Stimulated activated CD4-positive, alpha-beta T cell treated with anti-CD3 and anti-CD28 coated beads, Interleukin-15, amount 100 ng/mL, for 24 hours (primary cell): ENCODE measurements at places on chromosomes 12 and 14.
A peak's percentile ranks its signal among the peaks of the same experiment; 100 is the strongest.

GRCh38 chr12:47885012-47885501 lies 19.7 kb downstream of the VDR start:
- peak; percentile 94 for DNase-seq

DNA sequence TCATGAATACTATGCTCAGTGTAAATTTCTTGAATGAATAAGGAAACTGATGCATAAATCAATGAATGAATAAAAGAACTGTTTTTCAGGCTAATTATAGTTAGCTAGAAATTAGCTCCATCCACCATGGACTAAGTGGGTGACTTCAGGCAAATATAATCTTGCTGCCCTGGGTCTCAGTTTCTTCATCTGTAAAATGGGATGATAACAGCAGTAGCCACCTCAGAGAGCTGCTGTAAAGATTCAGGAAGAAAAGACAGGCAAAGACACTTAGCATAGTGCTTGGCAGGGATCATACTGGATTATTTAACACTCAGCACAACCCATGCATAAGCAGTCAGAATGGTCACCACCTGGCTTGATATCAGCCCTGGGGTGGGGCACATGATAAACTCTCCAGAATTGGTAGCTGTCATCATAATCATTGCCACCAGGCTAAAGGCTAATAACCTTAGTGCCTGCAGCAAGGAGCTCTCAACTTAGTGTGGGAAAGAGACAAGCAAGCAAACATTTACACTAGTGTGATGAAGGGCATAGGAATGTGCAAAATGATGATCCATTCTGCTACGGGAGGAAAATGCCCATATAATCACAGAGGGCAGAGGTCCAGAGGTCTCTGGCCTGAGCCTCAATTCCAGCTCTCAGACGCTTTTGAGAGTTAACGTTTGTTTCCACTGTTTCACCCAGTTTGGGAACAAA lies 234.7 kb upstream of the TBX3 start:
- no peak for DNase-seq

GRCh38 chr14:35991356-35991755 lies 165.2 kb downstream of the BRMS1L start:
- no peak for DNase-seq

- no peak for DNase-seq
Observed at GRCh38 chr12:100646896-100647295, 73.4 kb downstream of the GAS2L3 start.

DNA sequence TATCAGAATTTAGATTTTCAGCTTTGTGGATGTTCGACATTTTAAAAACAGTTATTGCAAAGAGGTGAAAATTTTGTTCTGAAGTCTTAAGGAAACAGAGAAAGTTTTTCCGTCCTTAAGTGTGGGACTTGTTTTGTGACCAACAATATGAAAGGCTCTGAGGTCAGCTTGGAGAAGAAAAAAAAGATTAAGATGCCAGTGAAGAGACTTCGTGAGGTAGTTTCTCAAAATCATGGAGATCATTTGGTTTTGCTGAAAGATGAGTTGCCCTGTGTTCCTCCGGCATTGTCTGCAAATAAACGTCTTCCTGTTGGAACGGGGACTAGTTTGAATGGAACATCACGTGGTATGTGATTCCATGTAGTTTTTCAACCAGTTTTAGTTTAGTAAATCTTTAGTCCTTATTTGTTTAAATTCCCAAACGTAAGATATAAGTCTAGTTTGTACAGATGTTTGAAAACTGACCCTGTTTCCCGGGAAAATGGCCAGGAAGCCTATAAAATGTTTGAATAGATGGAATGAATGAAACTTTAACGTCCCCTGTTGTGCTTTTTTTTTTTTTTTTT lies 682 bp downstream of the KIAA0586 start:
- DNase-seq = peak; percentile 17

GRCh38 chr12:28568704-28569103 lies 378.4 kb downstream of the CCDC91 start:
- DNase-seq = no peak

DNA sequence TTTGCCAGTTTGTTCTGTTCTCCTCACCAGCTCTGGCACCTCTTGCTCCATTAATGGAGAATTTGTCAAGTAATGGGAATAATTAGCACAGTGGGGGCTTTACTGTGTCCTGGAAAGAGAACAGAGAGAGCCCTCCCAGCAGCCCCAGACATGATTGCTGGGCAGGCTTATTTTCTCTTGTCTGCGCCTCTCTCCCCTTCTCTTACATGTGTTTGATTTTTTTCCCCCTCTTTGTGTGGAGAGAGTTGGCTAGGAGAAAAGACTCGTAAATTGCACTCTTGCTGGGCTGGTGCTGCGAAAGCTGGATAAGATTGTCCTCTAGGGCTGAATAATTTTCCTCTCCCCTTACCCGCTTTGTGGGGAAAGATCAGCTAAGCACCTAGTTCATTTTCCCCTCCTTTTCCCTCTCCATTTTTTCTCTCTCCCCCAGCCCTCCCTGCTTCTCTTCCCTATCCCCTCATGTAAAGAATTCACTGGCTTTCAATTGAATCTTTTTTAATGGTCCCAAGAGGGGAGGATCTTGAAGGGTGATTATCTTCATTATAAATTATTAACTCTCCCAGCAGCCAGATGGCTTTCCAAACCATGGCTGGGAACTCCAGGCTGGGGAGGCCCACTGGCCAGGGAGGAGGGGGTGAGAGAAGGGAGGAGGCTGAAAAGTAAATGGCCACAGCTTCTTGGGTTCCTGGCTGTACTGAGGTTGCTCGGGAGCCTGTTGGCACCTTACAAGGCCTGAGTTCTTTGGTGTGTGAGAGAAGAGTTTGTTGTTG lies 62.2 kb downstream of the NRXN3 start:
- no peak for DNase-seq

DNA sequence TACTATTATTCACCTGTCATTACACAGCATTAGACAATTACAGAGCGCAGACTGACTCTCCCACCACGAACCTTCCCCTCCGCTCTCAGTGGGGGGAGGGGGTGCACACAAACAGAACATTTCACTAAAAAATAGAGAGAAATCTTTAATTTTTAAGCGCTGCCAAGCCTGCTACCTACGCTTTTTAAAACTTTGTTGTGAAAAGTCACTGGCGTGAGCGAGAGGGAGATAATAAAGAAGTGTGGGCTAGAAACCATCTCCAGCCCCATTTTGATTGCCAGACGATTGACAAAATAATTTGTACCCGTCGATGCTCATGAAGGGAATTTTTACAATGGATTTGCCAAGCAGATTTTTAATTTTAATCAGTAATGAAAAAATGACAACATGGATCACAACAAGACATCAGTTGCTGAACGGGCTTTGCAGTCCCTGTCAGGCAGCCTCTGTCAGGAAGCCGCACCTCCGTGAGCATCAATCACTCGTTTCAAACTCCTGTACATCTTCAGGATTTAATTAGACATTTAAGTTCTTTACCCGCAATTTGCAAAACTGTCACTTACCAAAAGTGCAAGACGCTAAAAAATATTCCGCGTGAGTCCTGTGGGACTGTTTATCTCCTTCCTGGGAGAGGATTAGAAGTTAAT lies 209.1 kb downstream of the BCL11B start:
- no peak for DNase-seq

GRCh38 chr14:34665785-34666435 lies 36.0 kb upstream of the SNX6 start:
- DNase-seq = no peak

DNA sequence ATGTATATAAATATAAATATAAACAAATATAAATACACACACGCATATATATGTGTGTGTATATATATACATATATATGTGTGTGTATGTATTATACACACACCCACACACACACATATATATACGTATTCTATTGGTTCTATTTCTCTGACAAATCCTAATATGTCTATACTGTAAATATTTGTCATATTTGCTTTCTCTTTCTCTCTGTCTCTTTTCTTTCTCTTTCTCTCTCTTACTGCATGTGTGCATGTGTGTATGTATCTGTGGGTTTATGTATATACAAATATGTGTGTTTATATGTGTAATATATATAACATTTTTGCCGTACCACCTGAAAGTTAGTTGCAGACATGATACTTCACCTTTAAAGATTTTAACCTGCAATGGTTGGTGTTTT lies 174.2 kb upstream of the PLEKHG7 start:
- DNase-seq = no peak

DNA sequence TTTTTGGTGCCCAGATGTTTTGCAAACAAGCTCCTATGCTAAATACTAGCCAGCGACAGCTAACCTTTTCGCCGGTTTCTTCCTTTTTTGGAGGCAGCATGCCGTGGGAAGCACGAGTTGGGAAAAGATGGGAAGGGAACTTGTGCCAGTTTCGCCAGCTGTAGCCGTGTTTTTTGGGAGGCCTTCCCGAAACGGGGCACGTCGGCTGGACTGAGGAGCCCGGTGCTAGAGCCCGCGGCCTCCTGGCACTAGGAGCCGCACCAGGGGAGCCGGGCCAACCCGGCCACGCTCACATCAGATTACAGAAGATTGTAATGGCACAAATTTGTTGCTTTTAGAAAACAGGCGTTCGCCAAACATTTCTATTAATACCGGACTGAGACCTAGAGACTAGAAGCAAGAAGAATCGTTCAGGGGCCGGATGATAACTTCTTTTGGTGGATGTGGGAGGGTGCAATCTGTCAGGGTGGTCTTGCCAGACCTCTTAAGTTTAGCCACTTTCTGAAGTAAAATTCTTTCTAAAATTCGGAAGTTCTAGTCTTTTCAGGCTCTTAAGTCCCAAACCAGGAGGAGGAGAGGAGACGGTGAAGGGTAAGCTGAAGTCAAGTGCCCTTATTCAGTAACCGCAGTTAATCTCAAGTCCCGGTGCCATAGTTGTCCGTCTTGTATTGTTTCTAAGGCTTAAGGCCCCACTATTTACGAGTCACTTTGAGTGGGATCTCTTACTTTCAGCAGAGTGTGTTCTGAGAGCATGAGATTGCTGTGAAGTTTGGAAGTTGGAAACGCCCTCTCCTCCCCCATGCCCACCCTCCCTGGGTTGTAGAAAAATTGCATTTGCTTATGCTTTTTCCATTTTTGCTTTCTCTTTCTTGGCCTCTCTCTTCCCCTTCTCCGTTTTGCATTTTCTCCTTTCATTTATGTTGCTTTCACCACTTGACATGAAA lies 1.3 kb downstream of the RASSF3 start:
- peak; percentile 31 for DNase-seq

GRCh38 chr12:104499668-104500332 lies 43.1 kb downstream of the CHST11 start:
- DNase-seq = no peak

DNA sequence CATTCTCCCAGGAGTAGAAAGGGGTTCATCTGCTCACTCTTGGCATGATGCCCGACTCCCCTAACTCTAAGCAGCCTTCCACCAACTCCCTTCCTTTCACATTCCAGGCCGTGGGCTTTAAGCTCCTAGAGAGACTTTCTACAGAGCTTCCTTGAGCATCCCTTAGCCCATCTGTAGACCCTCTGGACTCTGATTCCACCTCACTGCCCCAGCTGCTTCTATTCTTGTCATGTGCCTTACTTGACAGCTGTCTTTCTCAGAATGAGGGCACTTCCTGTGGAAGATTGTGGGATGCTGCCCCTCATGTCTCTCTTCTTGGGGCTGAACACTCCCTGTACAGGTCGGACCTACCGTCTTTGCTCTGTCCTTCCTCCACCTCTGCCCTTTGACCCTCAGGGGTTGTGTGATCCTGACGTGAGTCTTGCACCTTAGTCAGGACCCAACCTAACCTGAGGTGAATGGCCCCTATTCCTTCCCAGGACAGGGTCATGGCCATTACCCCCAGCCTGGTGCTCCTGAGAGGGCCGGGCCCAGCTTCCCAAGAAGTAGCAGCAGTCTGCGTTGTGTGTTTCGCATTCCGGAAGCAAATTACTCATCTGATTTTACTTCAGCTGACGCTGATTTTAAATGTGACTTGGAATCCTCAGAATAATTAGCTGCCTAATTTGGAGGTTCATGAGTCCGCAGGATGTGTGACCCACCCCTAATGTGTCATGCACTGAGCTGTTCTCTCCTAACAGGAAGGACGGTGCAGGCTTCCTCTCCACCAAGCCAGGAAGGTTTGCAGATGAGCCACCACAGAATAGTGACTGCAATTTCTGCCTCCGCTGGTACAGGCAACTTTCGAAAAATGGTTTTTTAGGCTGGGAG lies 2.7 kb upstream of the GALNT6 start:
- DNase-seq = peak; percentile 75

DNA sequence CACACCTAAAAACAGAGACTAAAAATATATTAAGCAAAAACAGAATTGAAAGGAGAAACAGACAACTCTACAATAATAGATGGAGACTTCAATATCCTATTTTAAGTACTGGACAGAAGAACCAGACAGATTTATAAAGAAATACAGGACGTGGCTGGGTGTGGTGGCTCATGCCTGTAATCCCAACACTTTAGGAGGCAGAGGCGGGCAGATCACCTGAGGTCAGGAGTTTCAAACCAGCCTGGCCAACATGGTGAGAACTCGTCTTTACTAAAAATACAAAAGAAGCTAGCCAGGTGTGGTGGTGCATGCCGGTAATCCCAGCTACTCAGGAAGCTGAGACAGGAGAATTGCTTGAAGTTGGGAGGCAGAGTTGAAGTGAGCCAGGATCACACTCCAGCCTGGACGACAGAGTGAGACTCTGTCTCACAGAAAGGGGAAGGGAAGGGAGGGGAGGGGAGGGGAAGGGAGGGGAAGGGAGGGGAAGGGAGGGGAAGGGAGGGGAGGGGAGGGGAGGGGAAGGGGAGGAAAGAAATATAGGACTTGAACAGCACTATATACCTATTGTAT lies 53.0 kb downstream of the CDK17 start:
- DNase-seq = no peak

- no peak for DNase-seq
Observed at GRCh38 chr12:69348162-69348938, at the start of gene LYZ. Gene LYZ, plus strand, starts transcription at chr12:69348381. Its CDS starts 28 bp downstream, at chr12:69348409.

DNA sequence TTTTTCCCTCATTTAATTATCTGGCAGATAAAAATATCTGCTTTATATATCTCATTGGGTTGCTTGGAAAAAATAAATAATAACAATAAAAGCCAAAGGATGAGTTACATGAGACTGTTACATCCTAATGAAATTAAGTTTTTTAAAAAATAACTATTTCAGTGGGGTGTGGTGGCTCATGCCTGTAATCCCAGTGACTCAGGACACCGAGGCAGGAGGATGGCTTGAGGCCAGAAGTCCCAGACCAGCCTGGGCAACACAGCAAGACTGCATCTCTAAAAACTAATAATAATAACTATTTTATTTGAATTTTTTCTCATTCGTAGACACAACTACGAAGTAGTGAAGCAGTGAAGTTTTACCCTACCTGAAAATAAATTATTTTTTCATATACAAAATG lies 103.3 kb downstream of the BCAT1 start:
- DNase-seq = no peak

DNA sequence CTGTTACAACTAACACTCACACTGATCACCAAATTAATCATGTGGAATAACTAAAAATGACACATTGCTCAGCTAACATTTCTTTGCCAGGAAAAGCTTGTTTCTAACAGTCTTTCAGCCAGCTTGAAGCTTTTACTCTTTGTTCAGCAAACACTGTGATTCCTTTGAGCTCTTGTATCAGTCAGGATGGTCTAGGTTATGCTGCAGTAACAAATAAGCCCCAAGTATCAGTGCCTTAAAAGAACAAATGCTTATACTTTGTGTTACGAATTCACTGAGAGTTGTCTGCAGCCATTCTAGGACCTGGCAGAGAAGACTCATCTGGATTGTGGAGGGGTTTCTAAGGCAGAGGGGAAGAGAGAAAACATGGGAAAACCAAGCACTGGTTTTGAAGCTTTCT lies 47.6 kb upstream of the PIWIL1 start:
- no peak for DNase-seq
